Activated CD4-positive, alpha-beta T cell treated with anti-CD3 and anti-CD28 coated beads, Interleukin-2, amount 10 ng/mL, durations not matched to agents 7 days and 5 days (primary cell): ENCODE measurements at places on chromosomes 6 and 20. TPM values are rescaled to one million over a fixed set of nuclear protein-coding genes. Genes with fewer than 3 reads are reported as not detected.

Gene OR2H1
- total RNA-seq: not detected

Gene CEP85L
- total RNA-seq: 50.3 TPM

Gene ZSCAN23
- 1.7 TPM for total RNA-seq

DNA sequence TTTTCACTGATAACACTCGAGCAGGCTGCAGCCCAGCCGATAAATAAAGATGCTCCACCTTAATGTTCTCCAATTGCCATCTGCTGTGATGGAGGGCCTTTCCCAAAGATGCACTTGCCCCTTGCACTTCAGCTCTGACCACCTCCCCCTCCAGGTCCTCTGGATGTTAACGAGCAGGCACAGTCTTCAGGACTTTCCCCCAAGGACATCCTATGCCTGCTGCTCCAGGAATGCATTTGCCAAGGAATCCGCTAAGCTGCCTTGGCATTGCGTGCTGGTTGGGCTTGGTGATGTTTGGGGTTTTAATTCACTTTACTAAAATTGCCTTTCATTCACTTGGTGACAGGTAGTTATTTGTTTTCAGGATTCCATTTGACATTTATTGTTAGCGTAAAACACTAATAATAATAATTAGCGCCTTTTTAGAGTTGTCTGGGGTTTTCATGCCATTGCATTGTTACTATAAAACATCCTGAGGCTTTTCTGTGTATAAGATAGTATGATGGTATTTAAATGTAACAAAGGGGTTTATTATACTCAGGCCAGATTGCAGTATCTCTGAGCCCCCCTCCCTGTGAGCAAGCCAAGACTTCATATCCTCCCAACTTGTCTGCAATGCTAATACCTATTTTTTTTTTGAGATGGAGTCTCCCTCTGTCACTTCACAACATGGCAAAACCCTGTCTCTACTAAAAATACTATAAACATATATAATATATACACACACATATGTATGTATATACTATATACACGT lies 66.7 kb upstream of the TSHZ2 start:
- no peaks in the 10 kb centered on the region for H3K4me1 ChIP-seq
- no peak for DNase-seq
- no peaks in the 10 kb centered on the region for H3K36me3 ChIP-seq
- no peak overlapping the region for H3K27ac ChIP-seq

DNA sequence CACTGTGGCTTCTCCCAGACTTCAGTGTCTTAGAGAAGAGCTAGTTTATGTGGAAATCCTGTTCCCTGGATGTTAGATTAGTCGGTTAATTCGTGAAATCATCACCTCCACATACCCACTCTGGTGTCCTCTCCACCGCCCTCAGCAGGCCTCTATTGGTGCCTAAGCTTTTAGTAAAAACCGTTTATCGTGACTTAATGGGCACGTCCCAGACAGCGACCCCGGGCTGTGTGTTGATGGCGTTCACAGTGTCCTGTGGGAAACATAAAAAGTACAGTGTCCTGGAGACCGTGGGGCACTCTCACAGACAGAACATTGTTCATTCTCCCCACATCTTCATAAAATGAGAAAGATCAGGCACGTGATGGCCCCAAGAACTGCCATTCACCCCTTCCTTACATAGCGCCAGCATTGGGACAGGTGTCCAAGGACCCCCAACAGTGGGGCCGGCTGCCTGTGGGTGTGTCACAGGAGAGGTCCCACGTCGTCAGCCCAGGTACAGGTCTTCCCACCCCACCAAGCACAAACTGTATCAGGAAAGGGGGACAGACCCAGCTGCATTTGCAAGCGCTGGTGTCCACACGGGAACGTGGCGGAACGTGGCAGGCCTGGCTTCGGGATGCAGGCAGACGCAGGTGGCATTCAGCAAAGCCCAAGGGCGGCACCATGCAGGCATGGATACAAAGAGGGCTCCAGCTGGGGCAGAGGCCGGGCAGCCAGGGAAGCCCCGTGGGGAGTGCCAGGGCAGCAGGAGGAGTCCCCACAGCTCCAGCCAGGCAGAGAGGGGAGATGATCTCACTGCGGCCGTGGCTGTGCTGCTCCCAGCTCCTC lies 237.7 kb downstream of the DLL1 start:
- DNase-seq: no peak
- no peaks in the 10 kb centered on the region for H3K4me1 ChIP-seq
- H3K27me3 ChIP-seq: no peaks in the 10 kb centered on the region
- no peak overlapping the region for H3K4me3 ChIP-seq
- H3K36me3 ChIP-seq: no peaks in the 10 kb centered on the region

- H3K27me3 ChIP-seq: no peaks in the 10 kb centered on the region
- DNase-seq: no peak
- H3K36me3 ChIP-seq: peaks cover 34% of the 10 kb centered on the region
- H3K27ac ChIP-seq: no peak overlapping the region
These were observed 12.0 kb downstream of the LMBRD1 start for GRCh38 chr6:69784595-69785377.

DNA sequence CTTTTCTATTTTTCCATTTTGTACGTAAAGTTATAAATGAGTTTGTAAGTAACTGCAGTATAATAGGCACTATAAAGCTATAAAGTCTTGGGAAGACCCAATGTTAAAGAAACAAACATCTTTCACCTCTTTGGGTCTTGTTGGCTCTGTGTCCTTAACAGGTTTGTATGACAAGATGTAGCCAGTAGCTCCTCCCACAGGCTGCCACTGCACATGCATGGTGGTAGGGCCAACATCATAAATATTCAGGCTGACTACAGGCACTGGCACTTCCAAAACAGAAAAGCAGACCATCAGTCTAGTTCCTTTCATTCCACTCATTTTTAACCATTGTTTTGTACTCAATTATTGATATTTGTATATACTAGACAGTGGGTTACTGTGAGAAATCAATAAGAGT lies 59.9 kb downstream of the COL12A1 start:
- no peak overlapping the region for H3K27ac ChIP-seq
- peaks cover 1% of the 10 kb centered on the region for H3K4me1 ChIP-seq
- H3K27me3 ChIP-seq: no peaks in the 10 kb centered on the region
- H3K4me3 ChIP-seq: no peak overlapping the region
- H3K36me3 ChIP-seq: no peaks in the 10 kb centered on the region
- DNase-seq: no peak

- peaks cover 11% of the 10 kb centered on the region for H3K36me3 ChIP-seq
- H3K4me1 ChIP-seq: peaks cover 2% of the 10 kb centered on the region
- H3K4me3 ChIP-seq: no peak overlapping the region
- H3K27me3 ChIP-seq: no peaks in the 10 kb centered on the region
- no peak overlapping the region for H3K27ac ChIP-seq
- no peak for DNase-seq
These were observed 18.2 kb downstream of the VTA1 start for GRCh38 chr6:142165227-142165626.

DNA sequence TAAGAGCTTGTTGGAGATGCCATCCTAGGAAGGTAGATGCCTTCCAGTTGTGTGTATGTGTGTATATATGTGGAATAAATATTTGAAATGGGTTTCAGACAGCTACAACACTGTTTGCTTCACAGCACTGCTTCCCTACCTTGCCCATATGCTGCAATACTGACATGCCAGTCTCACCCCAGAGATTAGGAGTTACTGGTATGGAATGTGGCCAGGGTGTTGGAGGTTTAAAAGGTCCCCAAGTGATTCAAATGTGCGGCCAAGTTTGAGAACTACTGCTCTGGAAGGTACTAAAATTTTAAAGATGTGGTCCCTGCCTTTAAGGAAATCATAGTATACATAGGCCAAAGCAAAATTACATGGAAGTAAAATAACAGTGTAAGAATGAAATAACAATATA lies 39.5 kb downstream of the BCKDHB start:
- H3K4me1 ChIP-seq: no peaks in the 10 kb centered on the region
- no peak overlapping the region for H3K27ac ChIP-seq
- H3K36me3 ChIP-seq: peaks cover 13% of the 10 kb centered on the region
- no peaks in the 10 kb centered on the region for H3K27me3 ChIP-seq
- no peak for DNase-seq

- H3K4me3 ChIP-seq: no peak overlapping the region
- H3K36me3 ChIP-seq: no peaks in the 10 kb centered on the region
- no peak overlapping the region for H3K27ac ChIP-seq
- H3K4me1 ChIP-seq: peaks cover 19% of the 10 kb centered on the region
These were observed 7.6 kb upstream of the ZNF76 start for GRCh38 chr6:35251949-35252348.

DNA sequence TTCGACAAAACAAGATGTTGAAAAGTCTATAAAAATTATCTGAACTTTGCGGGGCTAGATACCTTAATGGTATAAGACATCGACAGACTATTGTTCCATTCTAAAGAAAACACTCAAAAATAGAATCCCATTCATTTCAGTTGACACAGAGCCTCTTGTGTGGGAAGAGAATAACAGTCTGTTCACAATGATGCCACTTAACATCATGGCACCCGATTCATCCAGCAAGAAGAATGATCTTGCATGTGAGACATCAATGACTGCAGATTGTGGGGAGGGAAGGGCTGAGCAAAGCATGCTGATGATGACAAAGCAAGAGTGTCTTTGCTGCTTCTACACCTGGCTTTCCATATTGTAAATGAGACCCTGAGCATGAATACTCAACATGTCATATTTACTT lies 49.7 kb upstream of the ARMH2 start:
- H3K36me3 ChIP-seq: peaks cover 85% of the 10 kb centered on the region
- no peak for DNase-seq
- H3K4me3 ChIP-seq: no peak overlapping the region
- no peaks in the 10 kb centered on the region for H3K27me3 ChIP-seq
- peaks cover 30% of the 10 kb centered on the region for H3K4me1 ChIP-seq

GRCh38 chr20:63752411-63753101 lies 13.0 kb downstream of the SLC2A4RG start:
- no peaks in the 10 kb centered on the region for H3K36me3 ChIP-seq
- H3K4me3 ChIP-seq: no peak overlapping the region
- H3K27me3 ChIP-seq: peaks cover 2% of the 10 kb centered on the region

GRCh38 chr6:81556551-81556950 lies 195.9 kb downstream of the TENT5A start:
- no peaks in the 10 kb centered on the region for H3K4me1 ChIP-seq
- no peak overlapping the region for H3K4me3 ChIP-seq
- H3K27ac ChIP-seq: no peak overlapping the region
- DNase-seq: no peak

DNA sequence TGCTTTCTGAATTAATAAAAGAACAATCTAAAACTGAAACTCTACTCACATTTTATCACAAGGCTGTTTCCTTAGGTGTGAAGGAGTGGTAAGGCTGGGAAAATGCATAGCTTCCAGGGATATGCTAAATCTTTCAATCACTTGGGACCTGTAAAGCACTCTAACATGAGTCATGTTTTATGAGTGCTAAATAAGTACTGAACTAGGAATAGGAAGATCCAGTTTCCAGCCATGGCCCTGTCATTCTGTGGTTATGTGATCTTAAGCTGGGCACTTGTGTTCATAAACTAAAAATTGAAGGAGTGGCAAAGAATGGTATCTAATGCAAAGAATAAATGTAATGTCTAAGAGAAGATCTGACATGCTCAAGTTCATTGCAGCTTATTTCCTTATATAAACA lies 6.1 kb upstream of the TMEM200A start:
- DNase-seq: no peak
- H3K4me1 ChIP-seq: peaks cover 5% of the 10 kb centered on the region
- H3K27me3 ChIP-seq: peaks cover 29% of the 10 kb centered on the region
- no peak overlapping the region for H3K4me3 ChIP-seq
- H3K27ac ChIP-seq: no peak overlapping the region
- H3K36me3 ChIP-seq: no peaks in the 10 kb centered on the region

DNA sequence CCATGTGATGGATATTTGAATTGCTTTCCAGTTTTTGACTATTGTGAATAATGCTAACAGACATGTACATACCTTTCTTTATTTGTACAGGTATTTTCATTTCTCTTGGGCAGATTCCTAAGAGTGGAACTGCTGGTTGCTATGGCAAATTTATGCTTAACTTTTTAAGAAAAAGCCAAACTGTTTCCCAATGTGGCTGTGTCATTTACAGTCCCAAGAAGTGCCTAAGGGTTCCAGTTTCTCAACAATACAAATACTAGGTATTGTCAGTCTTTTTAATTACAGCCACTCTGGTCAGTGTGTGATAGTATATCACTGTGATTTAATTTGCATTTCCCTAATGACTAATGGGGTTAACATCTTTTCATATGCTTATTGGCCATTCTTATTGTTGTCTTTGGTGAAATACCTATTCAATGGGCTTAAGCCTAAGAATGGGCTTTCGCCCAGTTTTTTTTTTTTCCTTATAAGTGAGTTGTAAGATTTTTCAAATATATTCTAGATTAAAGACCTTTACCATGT lies 10.3 kb downstream of the REPS1 start:
- no peak overlapping the region for H3K27ac ChIP-seq
- no peak overlapping the region for H3K4me3 ChIP-seq
- H3K36me3 ChIP-seq: peaks cover 4% of the 10 kb centered on the region
- no peaks in the 10 kb centered on the region for H3K27me3 ChIP-seq
- DNase-seq: no peak

- H3K36me3 ChIP-seq: peaks cover 6% of the 10 kb centered on the region
- DNase-seq: no peak
- peaks cover 24% of the 10 kb centered on the region for H3K4me1 ChIP-seq
- no peak overlapping the region for H3K27ac ChIP-seq
- H3K4me3 ChIP-seq: no peak overlapping the region
- no peaks in the 10 kb centered on the region for H3K27me3 ChIP-seq
These were observed 36.6 kb downstream of the ABHD12 start for GRCh38 chr20:25353747-25354705.

DNA sequence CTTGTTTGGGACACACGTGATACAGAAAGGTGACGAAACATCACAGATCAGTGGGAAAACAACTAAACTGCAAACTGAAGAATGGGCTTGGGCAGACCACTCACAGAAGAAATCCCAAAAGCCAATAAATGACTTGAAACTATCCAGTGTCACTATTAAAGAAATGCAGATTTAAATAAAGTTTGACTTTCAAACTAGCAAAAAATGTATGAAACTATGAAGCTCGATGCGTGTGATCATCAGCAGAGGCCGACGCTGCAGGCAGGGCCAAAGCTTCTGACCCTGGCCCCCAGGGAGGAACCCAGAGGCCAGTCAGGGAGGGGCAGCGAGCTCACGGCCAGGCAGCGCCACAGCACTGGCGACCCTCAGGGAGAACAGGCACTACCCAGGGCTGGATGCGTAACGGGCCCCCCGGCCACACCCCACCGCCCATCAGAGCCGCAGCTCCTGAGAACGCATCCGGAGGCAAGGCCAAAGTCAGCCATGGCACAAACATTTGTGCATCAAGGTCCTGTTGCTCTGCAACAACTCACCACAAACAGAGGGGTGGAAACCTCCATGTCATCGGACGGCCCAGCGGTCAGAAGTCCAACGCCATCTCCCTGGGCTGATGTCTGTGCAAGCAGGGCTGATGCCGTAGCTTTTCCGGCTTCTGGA lies 94.1 kb downstream of the YTHDF1 start:
- no peaks in the 10 kb centered on the region for H3K4me1 ChIP-seq
- H3K36me3 ChIP-seq: no peaks in the 10 kb centered on the region
- H3K27me3 ChIP-seq: no peaks in the 10 kb centered on the region
- H3K27ac ChIP-seq: no peak overlapping the region
- DNase-seq: no peak
- H3K4me3 ChIP-seq: no peak overlapping the region

DNA sequence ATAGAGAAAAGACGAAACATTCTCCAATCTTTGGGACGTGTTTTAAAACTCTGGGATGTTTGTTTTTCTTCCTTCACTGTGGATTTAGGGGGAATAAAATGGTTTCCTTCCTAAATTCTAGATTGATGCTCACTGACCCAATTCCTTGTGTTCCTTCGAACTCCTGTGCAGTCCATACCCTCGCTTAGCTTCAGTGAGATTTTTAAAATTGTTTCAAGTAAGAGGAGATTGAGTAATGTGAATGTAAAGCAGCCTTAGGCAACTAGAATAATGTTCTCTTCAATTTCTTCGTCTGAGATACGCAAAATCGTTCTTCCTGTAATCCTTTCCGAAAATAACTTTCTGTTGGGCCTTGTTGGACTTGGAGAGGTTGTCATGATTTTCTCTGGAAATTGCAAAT lies 2.6 kb upstream of the VGLL2 start:
- H3K27ac ChIP-seq: no peak overlapping the region
- peaks cover 63% of the 10 kb centered on the region for H3K27me3 ChIP-seq
- no peak for DNase-seq
- H3K4me1 ChIP-seq: peaks cover 12% of the 10 kb centered on the region
